Ureter (tissue), 1 donor: ENCODE measurements at places on chromosomes 3 and 15.
A peak's percentile ranks its signal among the peaks of the same experiment; 100 is the strongest.

- DNase-seq: no peak
These were observed 221.4 kb downstream of the TLE3 start for GRCh38 chr15:69876064-69876940.

- DNase-seq: no peak
These were observed 41.5 kb downstream of the PPCDC start for GRCh38 chr15:75064846-75065245.

DNA sequence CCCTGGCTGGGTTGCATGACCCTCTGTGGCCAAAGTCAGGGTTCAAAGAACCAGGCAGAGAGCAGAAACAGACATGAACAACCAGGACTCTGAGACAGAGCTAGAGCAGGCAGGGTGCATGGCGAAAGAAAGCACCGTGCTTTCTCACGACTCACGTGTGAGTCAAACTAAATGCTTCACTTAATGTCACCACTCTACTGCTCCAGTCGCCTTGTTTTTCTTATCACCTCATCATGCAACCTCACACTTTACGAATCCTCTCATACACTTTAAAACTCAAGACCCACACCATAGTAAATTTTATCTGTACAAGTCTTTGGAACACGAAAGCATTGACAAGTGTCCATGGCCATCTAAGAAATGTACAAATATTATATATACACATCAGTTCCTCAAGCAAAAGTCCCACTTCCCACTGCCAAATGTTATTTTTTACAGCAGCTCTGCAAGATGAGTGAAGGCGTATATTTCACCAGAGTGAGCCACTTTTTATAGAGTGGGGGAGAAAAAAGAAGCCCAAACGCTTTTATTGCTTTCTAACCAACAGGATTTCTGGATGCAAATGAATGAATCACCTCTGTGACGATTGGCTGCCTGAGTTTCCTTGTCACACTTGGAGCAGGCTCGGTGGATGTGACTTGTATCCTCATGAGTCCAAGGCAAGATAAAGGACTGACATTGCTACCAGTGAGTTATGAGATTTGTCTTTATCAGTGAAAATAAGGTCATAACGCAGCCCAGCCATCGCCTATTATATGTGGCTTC is 16.0 kb upstream of the MEGF11 start:
- DNase-seq: no peak

DNA sequence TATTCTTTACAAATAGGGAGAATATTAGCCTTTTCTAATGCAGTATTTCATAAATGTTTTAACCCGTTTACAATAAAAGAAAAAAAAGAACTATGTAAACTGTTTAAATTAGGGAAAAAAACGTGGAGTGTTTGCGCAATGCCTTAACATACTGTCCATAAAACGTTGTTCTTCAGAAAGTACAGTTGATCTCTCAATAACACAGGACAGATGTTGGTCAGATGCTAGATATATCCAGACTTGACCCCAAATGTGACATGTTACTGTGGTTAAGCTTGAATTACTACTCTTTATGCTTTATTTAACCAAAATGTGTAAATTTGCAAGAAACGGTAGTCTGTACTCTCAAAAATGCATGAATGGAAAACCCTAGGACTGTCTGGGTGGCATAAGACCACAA is 110.3 kb downstream of the PLOD2 start:
- DNase-seq: no peak

DNA sequence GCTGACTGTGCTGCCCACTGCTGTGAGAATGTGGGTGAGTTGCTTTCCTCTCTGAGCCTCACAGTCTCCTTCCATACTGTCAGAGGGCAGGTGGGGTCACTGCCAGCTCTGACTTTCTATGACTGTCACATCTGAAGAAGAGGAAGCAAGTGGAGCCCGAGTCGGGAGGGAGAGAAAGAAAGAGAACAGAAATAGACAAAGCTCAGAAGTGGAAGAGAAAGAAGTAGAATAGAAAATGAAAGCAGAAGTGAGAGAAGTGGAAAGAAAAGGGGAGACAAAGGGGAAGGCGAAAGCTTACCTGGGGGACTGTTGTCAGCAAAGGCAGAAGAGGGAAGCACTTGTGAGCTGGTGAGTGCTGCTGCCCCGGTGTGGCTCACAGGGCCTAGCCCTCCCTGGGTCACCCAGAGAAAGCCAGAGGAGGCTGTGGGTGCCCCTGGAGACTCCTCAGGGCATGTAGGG is 57.9 kb downstream of the EPHB1 start:
- DNase-seq: no peak

DNA sequence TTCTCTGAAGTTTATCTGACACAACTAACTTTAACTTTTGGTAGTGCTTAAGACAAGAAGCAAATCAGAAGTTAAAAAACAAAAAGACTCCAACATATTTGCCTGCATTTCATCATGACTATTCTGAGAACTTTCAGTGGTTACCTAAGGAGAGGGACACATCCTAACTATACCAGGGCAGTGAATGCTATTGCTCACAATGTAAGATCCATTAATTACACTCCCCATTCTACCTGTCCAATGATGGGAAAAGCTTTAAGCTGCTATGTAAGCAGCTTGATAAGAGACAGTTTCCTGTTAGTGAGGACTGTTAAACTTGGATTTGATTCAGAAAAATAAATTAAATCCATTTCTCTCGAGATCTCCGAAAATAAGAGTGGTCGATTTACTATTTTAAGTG is 37.5 kb downstream of the SERPINI1 start:
- no peak for DNase-seq

- DNase-seq: no peak
These were observed 28.7 kb upstream of the ARIH1 start for GRCh38 chr15:72445426-72445825.

GRCh38 chr3:194247350-194247740 is 103.8 kb downstream of the CPN2 start:
- peak; percentile 19 for DNase-seq
